ENCODE measurements at places on chromosomes 1 and 21. TPM values are rescaled to one million over a fixed set of nuclear protein-coding genes. Genes with fewer than 3 reads are reported as not detected.

HPCA gene
- not detected for total RNA-seq

GRCh38 chr1:78441921-78442320 lies 48.9 kb upstream of the PTGFR start:
- H3K4me3 ChIP-seq, result no peak overlapping the region
- no peaks in the 10 kb centered on the region for H3K36me3 ChIP-seq
- H3K27ac ChIP-seq, result no peak overlapping the region
- no peaks in the 10 kb centered on the region for H3K27me3 ChIP-seq
- H3K4me1 ChIP-seq, result no peaks in the 10 kb centered on the region

- DNase-seq, result no peak
- no peak overlapping the region for H3K27ac ChIP-seq
- no peaks in the 10 kb centered on the region for H3K27me3 ChIP-seq
- no peaks in the 10 kb centered on the region for H3K4me1 ChIP-seq
Measured at GRCh38 chr1:216332003-216332402, 91.2 kb downstream of the USH2A start.

RIMKLA gene
- 16.6 TPM for total RNA-seq

- H3K27ac ChIP-seq, result no peak overlapping the region
- DNase-seq, result no peak
Measured at GRCh38 chr1:44305962-44306422, 49.1 kb downstream of the ERI3 start.

All from upper lobe of left lung (tissue), 6 donors.